Fibroblast of gingiva (primary cell): ENCODE measurements at places on chromosomes 6 and 20.
A peak's percentile ranks its signal among the peaks of the same experiment; 100 is the strongest.

GRCh38 chr6:126812651-126813050 is 305.8 kb upstream of the RSPO3 start:
- peak; percentile 39 for DNase-seq

DNA sequence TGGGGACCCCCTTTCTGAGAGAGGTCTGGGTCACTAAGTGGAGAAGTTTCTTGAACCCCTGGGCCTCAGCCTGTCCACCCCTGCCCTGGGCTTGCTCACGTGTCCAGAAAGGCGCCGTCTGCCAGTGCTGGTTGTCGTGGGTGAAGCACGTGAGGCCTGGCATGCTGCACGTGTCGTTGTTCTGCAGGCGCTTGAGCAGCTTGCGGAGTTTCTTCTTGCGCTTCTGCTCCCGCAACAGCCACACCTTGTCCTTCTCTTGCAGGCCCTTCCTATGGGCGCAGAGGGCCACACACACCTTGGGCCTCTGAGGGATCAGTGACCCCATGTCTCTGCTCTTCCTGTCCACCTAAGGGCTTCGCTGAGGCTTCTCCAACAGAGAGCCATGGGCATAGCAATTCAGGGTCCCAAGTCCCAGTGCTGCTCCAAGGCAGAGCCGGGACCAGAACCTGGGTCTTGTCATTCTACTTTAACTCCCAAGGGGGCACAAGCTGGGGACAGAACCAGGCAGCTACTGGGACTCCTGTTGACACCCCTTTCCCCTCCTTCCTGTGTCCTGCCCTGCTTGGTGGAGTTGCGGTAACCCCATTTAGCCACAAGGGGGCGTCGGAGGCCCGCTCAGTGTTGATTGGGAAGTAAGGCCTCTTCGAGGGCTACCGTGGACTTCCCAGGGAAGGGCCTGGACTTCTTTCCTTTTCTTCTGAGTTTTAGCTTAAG is 121.8 kb downstream of the SULF2 start:
- peak; percentile 68 for DNase-seq

DNA sequence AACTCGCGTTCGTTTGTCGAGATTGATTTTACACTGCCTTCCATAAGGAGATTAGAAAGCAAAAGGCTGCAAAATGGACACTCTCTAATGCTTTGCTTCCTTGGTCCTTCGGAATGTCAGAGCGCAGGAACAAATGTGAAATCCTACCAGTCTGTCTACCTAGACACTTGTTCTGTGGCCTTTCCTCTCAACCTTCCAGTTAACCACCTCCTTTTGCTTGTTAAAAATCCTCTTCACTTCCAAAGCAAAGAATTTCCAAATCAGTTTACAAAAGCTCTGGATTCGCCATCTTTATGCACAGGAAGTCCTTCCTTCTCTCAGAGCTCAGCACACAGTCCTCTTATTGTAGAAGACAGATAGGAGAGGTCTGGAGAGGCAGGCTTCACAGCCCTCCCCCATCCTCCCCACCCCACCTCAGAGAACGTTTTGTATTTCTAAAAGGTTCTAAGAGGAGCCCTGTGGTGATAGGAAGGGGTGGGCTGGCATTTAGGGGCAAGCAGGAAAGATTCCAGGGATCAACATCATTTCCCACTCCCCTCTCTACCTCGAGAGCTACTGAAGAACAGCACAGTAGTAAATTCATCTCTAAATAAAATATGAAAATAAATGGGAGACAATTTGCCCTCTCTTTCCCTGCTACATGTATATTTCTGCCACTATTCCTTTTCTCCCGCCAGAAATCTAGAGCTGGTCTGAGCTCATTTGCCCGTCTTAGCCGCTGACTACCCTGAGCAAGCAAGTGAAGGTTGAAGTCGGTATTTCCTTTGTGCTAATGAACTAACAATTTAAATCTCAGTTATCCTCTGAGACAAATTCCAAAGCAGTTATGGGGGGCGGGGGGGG is 18.9 kb downstream of the TFAP2A start:
- no peak for DNase-seq

- DNase-seq = no peak
Observed at GRCh38 chr20:21516180-21516567, 2.3 kb upstream of the NKX2-2 start.

DNA sequence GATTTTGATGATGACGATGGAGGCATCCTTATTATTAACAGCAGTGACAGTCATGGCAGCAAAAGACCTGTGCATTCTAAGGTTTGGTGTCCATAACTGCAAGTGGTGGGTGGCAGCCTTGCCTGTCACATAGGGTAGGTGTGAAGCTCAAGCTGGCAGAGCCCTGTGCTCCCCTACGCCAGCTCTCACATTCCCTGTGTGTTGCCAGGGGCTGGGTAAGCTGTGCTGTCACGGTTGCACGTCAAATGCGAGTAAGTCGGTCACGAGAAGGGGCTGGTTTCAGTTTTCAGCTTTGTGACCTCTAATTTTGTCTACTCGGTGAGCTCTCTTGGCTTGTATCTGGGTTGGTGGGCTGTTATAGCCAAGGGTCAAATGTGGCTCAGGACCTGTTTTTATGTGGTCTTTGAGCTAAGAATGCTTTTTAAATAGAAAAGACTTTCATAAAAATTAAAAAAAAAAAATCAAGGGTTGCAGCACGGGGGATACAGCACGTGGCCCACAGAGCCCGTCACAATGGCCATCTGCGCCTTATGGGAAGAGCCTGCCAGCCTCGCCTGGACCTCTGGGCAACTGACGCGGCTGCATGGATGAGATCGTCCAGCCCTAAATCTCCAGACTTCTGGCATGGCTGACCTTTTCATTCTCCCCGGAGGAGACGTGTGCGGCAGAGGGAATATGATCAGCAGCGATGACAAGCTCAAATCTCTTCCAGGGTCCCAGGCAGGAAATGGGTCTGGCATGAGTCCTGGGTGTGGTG is 148.5 kb downstream of the PHACTR3 start:
- DNase-seq = no peak

- no peak for DNase-seq
Observed at GRCh38 chr6:30508890-30509736, 19.8 kb downstream of the HLA-E start.

DNA sequence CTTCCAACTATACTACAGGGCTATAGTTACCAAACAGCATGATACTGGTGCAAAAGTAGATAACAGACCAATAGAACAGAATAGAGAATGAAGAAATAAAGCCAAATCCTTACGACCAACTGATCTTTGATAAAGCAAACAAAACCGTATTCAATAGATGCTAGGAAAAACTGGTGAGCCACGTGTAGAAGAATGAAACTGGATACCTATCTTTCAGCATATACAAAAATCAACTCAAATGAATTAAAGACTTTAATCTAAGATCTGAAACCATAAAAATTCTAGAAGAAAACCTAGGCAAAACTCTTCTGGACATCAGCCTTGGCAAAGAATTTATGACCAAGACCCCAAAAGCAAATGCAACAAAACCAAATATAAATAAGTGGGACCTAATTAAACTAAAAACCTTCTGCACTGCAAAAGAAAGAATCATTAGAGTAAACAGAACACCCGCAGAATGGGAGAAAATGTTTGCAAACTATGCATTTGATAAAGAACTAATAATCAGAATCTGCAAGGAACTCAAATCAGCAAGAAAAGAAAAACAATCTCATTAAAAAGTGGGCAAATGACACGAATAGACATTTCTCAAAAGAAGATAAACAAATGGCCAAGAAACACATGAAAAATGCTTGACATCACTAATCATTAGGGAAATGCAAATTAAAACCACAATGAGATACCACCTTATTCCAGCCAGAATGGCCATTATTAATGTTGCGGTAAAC is 109.8 kb downstream of the TAF4 start:
- no peak for DNase-seq

DNA sequence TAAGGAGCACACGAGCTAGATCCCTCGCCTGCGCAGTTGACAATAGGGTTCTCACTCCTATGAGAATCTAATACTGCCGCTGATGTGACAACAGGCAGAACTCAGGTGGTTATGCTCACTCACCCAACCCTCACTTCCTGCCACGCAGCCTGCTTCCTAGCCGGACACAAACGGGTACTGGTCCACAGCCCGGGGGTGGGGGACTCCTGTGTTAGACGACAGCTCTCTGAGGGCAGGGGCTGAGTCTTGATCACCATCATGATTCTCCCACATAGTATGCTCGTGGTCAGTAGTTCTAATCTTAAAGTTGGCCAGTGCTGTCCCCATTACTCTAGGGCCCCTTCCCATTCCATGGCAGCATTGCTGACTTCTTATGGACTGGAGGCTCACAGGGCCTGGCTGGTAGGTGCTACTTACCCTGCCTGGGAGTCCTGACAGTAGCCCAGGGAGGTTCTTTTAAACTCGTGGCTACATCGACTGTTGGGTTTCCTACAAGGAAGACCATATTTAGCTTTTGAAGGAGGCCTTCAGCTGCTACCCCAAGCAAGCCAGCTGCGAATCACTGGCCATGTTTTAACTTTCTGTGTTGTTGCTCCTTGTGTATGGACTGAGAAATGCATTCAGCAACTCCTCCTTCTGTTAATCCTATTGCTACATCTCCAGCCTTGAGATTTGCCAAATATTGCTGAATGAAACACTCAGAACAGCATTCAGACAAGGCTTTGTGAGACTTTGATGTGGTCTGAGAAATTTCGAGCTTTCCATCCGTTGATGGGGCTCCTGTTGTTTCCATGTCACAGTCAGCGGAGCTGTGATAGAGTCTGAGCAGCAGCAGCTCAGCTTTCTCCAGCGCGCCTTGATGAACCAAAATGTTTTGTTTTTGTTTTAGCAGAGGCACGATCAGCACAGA is 300.3 kb downstream of the NRN1 start:
- DNase-seq = no peak

DNA sequence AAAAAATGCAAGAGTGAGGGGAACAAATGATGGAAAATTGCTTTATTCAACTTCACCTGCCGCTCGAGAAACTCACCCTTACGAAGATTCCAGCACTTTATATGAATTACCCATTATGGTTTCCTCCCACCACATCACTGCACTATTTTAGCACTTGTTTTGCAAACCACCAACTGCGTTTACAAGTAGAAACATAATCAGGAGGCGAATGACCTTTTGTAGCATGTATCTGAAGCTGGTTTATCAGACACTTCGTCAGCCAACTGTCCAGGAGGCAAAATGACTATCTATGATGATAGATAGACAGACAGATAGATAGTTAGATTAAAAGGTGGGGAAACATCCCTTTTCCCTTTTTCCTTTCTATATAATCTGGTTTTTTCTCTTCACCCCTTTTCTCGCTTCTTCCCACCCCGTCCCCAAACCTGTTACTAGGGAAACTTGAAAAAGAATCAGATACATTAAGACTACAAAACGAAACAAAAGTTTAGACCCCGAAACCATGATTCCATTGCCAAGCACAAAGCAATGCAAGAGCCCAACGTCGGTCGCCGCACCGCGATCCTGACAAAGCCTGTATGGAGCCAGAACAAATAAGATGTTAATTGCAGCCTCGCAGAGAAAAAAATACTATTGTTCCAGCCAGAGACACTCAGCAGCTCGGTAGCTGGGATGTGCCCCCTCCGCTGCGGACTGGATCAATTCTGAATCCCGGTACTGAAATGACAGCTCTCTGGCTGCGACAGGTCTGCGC is 933 bp upstream of the ADGRB3 start:
- DNase-seq = no peak

DNA sequence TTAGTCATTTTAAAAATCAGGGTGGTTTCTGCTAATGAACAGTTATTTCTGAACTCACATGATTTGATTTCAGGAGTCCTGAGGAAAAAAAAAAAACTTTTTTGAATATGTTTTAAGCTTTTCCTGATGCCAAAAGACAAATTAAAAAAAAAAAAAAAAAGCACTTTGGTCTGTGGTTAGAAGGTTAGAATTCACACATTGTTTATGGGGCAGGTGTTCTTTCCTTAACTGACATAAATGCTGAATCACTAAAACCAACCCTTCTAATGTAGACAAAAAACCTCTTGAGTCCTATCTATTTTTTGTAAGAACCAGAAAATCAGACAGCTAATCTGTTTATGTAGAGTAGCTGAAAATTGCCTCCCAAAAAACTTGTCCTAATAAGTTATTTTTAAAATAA is 20.4 kb downstream of the THEMIS start:
- no peak for DNase-seq

- DNase-seq = no peak
Observed at GRCh38 chr20:10560686-10561085, 113.1 kb downstream of the JAG1 start.

- DNase-seq = no peak
Observed at GRCh38 chr6:144214622-144215401, 64.5 kb downstream of the STX11 start.

GRCh38 chr6:151109361-151109760 is 130.4 kb upstream of the AKAP12 start:
- DNase-seq = peak; percentile 36

- DNase-seq = no peak
Observed at GRCh38 chr20:58603721-58604120, 47.4 kb upstream of the STX16 start.

DNA sequence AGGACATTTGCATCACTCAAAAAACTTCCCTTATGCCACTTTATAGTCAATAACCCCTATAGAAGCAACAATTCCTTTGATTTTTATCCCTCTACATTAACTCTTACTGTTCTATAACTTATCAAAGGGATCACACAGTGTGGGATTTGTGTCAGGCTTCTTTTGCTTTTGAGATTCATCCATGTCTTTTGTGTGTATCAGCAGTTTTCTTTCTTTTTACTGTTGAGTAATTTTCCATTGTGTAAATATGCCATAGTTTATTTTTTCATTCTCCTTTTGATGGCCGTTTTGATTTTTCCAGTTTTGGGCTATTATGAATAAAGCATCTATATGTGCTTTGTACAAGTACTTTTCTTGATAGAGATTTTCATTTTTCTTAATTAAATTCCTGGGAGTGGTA is 657.9 kb downstream of the EPM2A start:
- DNase-seq = no peak

DNA sequence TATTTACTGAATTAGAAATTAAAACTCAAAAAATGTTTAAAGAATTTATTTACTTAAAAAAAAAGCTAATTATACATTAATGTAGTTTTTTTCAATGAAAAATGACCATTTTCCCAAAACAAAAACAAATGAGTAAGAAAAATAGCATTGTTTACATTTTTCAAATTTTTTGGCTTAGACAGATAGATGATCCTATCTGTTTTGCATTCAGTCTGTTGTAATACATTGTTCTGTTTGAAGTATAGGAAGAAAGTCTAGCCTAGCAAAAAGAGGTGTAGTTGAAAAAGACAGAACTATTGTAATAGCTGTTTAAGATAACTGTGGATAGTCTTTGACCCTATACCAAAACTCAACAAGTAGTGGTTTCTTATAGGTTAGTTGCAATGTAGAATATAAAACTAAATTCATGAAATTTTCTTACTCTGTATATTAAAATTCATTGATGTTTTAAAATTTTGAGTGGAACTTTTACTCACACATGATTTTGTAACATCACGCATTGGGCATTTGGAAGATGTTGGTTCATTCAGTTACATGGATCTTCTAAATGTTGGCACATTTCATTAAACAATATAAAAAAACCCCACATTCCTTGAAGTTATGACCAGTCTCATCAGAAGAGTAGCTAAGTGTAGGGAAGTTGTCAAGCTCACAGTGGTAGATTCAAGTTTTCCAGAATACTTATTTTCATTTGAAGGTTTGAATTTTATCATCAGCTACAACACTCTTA is 62.0 kb downstream of the KCNS1 start:
- peak; percentile 37 for DNase-seq

DNA sequence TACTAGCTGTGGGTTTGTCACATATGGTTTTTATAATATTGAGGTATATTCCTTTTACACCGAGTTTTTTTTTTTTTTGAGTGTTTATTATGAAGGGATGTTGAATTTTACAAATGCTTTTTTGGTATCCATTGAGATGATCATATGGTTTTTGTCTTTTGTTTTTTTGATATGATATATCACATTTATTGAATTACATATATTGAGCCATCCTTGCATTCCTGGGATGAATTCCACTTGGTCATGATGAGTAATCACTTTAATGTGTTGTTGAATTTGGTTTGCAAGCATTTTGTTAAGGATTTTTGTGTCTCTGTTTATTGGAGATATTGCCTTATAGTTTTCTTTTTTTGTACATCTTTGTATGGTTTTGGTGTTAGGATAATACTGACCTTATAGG is 3.3 kb upstream of the ZNF337 start:
- no peak for DNase-seq
